ENCODE measurements at places on chromosomes 1 and 21. TPM values are rescaled to one million over a fixed set of nuclear protein-coding genes. Genes with fewer than 3 reads are reported as not detected.

Gene GJB3
- 6.3 TPM for total RNA-seq

Gene AADACL3
- not detected for total RNA-seq

Gene GRIK3
- not detected for total RNA-seq

Gene SLC6A17
- 5.0 TPM for total RNA-seq

Gene FMOD
- not detected for total RNA-seq

Gene CNKSR1
- 0.35 TPM for total RNA-seq

Gene CDA
- total RNA-seq, result 42.4 TPM

Gene PCBP3
- 1.1 TPM for total RNA-seq

Gene TBX19
- 0.93 TPM for total RNA-seq

Gene RNF2
- total RNA-seq, result 19.1 TPM

Gene ADAMTS1
- 0.17 TPM for total RNA-seq

Gene OTUD7B
- total RNA-seq, result 8.1 TPM

Gene FAM131C
- total RNA-seq, result 19.2 TPM

Gene CLDN17
- not detected for total RNA-seq

Gene OPTC
- total RNA-seq, result not detected

Gene CD5L
- total RNA-seq, result not detected

Gene G0S2
- total RNA-seq, result 2.4 TPM

Gene A3GALT2
- total RNA-seq, result not detected

Gene ERI3
- 57.2 TPM for total RNA-seq

Gene RSBN1
- 3.5 TPM for total RNA-seq

Gene DNASE2B
- not detected for total RNA-seq

Gene SAMD11
- 36.1 TPM for total RNA-seq

Gene TTC22
- not detected for total RNA-seq

Gene SPATA21
- total RNA-seq, result not detected

Gene CHI3L1
- not detected for total RNA-seq

Gene VHLL
- total RNA-seq, result not detected

Gene SELP
- not detected for total RNA-seq

Gene WDR64
- total RNA-seq, result not detected

Gene PLCH2
- 0.19 TPM for total RNA-seq

Gene PTGFRN
- 15.5 TPM for total RNA-seq

Gene FCRL2
- not detected for total RNA-seq

Gene CIART
- 0.22 TPM for total RNA-seq

Gene AQP10
- total RNA-seq, result not detected

Gene GBP2
- total RNA-seq, result 1.1 TPM

Gene ZBTB8A
- total RNA-seq, result 4.5 TPM

Gene RGS13
- not detected for total RNA-seq

Gene MFSD2A
- 4.1 TPM for total RNA-seq

Gene CACNA1S
- total RNA-seq, result not detected

Gene CD52
- not detected for total RNA-seq

Gene CDCP2
- not detected for total RNA-seq

Gene AUNIP
- total RNA-seq, result 5.8 TPM

Gene PMVK
- 39.8 TPM for total RNA-seq

Gene RSRP1
- total RNA-seq, result 25.3 TPM

Gene SH2D1B
- 0.12 TPM for total RNA-seq

Gene RASAL2
- total RNA-seq, result 18.6 TPM

Gene CD2
- not detected for total RNA-seq
